ENCODE measurements at places on chromosomes 6 and 20. TPM values are rescaled to one million over a fixed set of nuclear protein-coding genes. Genes with fewer than 3 reads are reported as not detected.

GRCh38 chr20:6355754-6356451 lies 233.1 kb upstream of the FERMT1 start:
- no peak for DNase-seq

GRCh38 chr6:165439928-165440554 lies 130.6 kb upstream of the C6orf118 start:
- no peak for DNase-seq

GRCh38 chr6:25700761-25701160 lies 48.7 kb downstream of the SCGN start:
- no peak for DNase-seq

GNAS-AS1 gene
- total RNA-seq = not detected

Data from transverse colon (tissue), 4 donors.